Retinal pigment epithelial cell (primary cell): ENCODE measurements at places on chromosomes 5 and 9.

GRCh38 chr5:126811515-126812198, 34.7 kb downstream of the LMNB1 start:
- no peak for DNase-seq

DNA sequence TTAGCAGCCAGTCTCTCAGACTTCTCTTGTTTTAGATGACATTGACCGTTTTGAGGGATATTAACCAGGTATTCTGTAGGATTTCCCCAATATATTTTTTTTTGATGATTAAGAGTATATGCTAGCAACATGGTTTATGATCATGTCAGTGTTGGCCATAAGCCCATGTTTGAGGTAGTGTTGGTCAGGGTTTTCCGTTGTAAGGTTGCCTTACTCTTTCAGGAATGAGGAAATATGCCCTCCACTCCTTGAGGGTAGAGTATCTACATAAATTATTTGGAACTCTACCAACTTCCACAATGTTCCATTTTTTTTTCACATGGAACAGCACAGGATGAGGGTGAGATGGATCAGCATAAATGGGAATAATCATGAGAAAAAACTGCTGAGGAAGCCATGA, 188.4 kb upstream of the PRDM9 start:
- DNase-seq: no peak

GRCh38 chr9:125655691-125656410, 51.2 kb downstream of the MAPKAP1 start:
- peak; percentile 73 for DNase-seq

GRCh38 chr9:14889451-14889850, 20.8 kb downstream of the FREM1 start:
- no peak for DNase-seq

- DNase-seq: no peak
These were observed 35.7 kb upstream of the GABRP start for GRCh38 chr5:170747851-170748250.

DNA sequence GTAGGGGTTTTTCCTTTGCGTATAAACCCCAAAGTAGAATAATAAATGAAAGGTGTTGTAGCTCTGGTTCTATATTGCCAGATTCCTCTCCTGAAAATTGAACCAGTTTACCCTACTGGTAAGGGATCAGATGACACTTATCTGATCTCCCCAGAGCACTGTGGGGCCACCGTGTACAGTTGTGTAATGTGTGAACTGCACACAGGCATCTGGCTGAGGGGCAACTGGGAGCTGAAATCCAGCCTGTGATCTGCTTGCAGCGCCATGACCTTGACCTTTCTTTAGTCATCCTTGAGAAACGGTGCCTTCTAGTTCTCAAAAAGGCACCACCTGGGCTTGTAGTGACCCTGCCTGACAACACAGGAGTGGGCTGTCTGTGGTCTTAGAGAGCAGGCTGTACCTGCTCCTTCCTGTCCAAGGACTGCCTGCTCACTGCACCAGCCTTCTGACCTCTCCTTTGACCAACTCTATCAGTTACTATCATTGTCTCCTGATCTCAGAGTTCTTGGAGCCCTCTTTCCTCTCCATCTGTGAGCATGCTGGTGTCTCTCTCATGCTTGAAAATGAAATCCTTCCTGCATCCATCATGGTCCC, 40.2 kb downstream of the PDE6A start:
- DNase-seq: no peak

DNA sequence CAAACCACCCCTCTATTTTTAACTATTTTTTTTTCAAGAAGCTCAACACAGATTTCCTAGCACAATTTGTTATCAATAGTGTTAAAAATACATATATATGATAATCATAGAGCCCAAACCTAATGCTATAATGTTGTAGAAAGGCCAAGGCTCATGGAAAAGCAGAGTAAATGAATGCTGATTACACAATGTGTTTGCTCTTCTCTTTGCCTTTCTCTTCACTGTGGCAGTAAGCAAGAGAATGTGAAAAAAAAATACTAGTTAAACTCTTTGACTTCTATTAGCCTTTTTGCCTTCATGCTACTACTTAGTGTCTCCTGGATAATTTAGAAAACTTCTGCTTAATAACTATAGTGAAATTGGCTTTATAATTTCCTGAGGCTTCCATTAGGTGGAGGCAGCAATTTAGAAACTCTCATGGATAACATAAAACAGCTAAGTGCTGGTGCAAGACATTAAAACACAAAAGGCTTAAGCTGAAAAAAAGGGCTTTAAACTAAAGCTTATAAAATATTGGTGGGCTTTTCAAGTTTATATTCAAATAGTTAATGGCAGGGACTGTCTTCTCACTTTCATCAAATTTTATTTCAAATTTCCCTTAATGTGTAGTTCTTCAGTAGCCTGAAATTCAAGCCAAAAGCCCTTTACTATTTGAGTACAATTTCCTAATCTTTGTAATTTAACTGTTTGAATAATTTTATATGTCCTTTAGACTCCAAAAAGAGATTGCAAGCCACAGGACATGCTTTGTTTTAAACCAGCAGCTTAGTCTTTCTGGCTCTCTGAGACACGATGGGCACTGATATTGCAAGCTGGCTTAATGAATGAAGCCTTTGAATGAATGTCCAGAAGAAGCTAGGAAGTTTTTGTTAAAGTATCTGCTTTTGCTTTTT, 2031.8 kb upstream of the CDH6 start:
- no peak for DNase-seq

- DNase-seq: no peak
These were observed 39.5 kb downstream of the SEMA6A start for GRCh38 chr5:116534964-116535651.

DNA sequence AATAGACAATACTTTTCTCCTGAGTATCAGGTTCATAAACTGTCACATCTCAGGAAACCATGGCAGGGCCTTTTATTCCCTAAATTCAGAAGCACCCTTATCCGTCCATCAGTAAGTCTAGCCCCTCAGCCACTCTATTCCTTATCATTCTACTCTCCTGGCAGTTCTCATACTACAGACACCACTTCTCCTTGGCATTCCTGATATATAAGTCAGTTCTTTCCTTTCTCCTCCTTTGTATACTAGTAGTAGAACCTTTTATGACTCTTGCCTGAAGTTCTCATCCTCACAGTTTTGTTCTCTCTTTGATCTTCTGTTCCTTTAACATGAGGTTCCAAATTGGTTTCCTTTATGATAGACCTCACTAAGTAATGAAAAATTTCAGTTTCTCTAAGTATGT, 29.3 kb downstream of the GRAMD2B start:
- DNase-seq: no peak
